Lung microvascular endothelial cell (primary cell): ENCODE measurements at places on chromosomes 7 and 10.

- DNase-seq = no peak
Observed at GRCh38 chr10:121904888-121905287, 22.9 kb downstream of the ATE1 start.

GRCh38 chr7:90752051-90752450 is 155.9 kb downstream of the CDK14 start:
- no peak for DNase-seq

- DNase-seq = no peak
Observed at GRCh38 chr7:37365405-37365804, 83.3 kb downstream of the ELMO1 start.

DNA sequence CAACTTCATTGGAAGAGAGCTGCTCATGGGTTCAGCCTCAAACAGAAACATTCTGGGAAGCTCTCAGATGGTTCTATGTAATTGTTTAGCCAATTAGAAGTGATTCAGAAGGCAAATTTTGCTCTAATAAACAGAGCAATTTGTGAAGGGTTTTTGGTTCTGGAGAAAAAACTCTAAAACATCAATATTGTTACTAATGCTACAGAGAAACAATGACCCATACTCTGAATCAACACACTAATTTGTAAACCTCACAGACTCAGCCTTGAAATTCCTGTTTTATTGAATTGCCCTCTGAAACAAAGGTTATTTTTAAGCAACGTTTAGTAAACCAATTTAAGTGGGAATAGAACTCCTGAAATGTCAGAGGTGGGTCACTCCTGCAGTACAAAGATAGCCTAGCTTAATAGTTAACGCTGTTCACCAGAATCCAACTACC is 171.6 kb upstream of the SVIL start:
- DNase-seq = no peak

DNA sequence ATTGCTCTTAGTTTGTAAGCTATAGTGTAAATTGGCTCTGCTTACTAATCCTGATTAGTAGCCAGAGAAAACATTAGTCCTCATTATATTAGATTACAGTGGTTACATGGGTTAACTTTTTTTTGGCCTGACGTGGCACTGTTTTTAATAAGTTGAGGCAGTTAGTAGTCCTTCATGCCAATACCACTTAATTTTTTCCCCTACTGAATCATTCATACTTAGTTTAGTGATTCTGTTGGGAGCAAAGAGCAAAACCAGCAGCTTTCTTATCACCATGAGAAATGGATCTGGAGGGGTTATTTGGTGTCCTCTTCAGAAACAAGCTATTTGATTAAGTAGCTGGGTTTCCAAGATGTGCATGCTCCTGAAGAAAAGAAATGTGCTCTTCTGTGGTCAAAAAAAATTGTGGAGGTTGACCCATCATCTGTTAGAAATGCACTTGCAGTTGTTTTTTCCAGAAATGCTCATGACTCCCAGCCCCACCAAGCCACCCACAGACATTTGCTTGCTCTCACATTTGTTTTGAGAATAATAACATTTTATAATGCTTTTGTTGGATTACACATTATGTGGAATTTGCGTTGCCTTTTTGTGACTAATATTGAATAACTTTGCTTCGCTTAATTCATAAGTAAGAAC is 258.5 kb downstream of the HDAC9 start:
- DNase-seq = no peak

DNA sequence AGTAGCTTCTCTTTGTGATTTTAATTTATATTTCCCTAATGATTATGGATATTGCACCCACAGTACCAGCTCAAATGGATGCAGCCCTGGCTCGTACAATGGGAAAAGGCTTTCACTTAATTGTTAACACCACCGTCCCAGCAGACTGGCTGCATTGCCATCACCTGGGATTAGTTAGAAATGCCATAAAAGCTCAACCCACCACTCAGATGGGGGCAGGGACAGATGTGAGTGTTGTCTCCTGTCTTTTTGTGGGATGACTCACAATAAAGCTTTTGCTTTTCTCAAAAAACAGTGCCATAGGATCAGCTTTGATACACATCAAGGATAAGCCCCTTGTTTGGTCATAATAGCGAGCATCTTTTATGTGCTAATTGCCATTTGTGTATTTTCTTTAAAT is 729.1 kb downstream of the TNS3 start:
- no peak for DNase-seq
